ENCODE measurements at places on chromosomes 12 and 14.

DNA sequence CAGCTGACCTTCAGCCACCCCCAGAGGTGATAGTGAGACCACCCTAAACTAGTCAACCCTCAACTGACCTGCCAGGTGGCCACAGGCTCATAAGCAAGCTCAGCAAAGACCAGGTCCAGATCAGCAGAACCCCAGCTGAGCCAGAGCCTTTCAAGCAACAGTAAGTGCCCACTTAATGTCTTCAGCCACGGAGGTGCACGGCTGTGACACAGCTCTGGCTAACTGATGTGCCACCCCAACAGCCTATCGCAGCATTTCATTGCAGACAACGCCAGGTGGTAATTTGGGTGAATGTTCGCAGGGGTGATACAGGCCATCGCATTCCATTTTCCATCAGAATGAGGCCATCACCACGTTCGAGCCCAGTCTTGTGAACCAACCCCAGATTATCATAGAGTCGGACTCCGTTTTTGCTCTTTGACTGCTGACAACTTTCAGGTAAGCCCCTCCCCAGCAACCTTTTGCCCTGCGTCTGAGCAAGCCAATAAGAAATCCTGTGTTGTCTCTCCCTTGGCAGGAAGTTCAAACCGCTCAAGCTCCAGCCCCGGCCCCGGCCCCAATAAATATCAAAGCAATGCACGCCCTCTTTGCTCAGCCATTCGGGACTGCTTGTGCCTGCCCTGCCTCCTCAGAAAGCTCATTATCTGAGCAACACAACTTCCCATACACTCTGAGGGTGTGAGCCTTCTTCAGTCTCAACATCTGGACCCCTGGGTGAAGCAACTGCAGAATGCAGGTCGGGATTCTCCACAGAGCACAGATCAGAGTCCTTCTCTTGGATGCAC lies 44.4 kb downstream of the JAG2 start:
- no peak for DNase-seq

- no peak for DNase-seq
Measured at GRCh38 chr14:73935666-73936065, 14.2 kb downstream of the FAM161B start.

GRCh38 chr14:76729258-76729657 lies 32.0 kb upstream of the VASH1 start:
- no peak for DNase-seq

- no peak for DNase-seq
Measured at GRCh38 chr12:128079446-128079845, 187.5 kb upstream of the TMEM132C start.

GRCh38 chr12:68223067-68223747 lies 2.4 kb downstream of the IL26 start:
- DNase-seq = peak; percentile 86

DNA sequence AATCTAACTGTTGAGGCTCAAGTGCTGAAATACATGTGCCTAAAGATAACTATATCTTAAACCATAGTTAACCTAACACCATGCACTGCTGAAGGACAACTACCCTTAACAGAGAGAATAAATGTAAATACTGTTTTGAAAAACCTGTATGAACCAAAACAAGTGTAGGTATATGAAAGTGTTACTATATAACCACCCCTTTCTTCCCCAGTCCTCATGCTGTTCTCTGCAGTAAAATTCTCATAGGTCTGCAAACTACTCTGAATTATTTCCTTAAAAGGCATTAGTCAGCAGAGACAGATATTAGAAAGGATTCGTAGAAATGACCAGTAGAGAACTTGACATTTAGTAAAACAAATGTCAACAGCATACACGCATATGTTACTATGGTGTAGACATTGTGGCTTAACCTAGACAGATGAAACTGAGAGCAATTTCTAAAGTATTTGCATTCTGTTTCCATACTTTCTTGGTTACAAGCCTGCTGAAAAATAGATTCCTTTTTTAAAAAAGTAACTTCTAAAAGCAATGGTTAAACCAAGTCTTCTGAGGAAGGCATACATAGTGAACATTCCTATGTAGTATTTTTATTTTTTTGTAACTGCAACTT lies 13.9 kb downstream of the CSRP2 start:
- DNase-seq = no peak

DNA sequence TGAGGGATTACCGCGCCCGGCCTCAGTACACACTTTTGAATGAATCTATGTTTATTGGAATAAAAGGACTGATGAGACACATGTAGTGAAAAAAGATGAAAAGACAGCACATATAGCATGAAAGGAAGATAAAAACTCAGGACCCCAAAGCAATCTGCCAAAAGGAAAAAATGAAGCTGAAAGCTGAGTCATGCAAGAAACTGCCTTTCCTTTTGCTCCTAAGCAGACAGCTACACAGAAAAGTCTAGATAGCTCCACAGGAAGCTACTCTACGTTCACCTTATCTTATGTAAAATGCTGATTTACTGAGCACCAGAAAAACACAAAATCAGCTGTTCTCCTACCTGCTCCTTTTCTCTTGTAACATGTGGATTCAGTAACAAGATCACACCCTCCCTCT lies 128.4 kb downstream of the NTF3 start:
- no peak for DNase-seq

- no peak for DNase-seq
Measured at GRCh38 chr12:26113181-26113654, 11.6 kb downstream of the BHLHE41 start.

All from WERI-Rb-1 (cell line).